Nephron progenitor cell (in vitro differentiated cells): ENCODE measurements at places on chromosomes 6 and 20.

GRCh38 chr20:61185181-61185580, 66.9 kb upstream of the CDH4 start:
- no peak for DNase-seq
- peaks cover 45% of the 10 kb centered on the region for H3K27me3 ChIP-seq
- H3K4me3 ChIP-seq: no peak overlapping the region
- H3K27ac ChIP-seq: no peak overlapping the region

DNA sequence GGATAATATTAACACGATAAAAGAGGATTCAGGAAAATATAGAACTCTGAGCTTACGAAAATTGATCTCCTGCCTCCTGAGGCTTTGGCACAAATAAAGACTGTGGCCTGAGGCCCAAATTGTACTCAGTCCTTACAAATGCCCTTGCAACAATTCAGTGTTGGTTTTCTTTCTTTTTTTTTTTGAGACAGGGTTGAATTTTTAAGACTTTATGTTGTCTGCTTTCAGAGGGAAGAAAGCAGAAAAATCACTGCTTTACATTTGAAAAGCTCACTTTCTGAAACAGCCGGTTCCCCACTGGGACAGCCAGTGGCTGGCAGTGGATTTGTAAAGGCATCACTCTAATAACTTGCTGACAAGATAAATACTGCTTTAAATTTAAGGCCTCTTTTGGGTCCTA, 290.5 kb downstream of the SLC35F1 start:
- H3K4me1 ChIP-seq: no peaks in the 10 kb centered on the region
- H3K36me3 ChIP-seq: no peaks in the 10 kb centered on the region
- no peak overlapping the region for H3K27ac ChIP-seq
- no peak for DNase-seq
- no peaks in the 10 kb centered on the region for H3K27me3 ChIP-seq

DNA sequence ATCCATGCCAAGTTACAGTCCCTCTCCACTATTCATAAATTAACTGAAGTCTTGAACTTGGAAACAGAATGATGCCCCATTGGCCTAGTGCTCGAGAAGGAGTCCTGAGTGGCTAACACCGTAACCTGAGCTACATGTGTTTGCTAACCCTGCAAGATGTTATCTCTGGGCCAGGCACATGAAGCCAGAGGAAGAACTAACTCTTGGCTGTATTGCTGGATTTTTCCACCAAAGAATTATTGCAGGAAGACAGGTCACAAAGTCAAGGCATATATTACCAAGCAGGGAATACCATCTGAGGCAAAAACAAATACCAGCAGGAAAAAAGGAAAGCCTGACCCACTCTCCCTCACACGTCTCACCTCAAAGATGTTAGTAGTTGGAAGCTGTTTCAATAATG, 148.9 kb upstream of the PHACTR1 start:
- peaks cover 13% of the 10 kb centered on the region for H3K4me1 ChIP-seq
- DNase-seq: no peak
- no peaks in the 10 kb centered on the region for H3K27me3 ChIP-seq
- H3K27ac ChIP-seq: peak overlapping the region; percentile 70
- no peak overlapping the region for H3K4me3 ChIP-seq

DNA sequence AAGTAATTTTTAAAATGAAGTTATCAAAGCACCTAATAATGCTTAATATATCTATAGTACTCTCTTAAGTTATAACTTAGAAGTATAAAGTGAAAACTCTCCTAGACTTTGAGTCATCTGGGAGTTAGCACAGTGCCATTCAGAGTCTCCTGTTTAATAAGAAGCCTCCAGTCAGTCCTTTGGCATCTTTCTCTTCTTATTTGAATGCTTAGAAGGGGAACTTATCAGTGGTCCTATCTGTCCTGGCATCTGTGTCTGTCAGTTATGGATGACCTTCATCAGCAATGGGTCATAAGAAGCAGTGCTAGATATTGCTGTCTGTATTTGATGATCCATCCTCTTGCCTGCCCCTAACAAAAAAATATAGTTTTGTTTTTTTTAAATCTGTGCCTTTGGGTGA, 15.2 kb downstream of the TMEM200A start:
- H3K27ac ChIP-seq: no peak overlapping the region
- no peaks in the 10 kb centered on the region for H3K36me3 ChIP-seq
- peaks cover 10% of the 10 kb centered on the region for H3K27me3 ChIP-seq
- no peaks in the 10 kb centered on the region for H3K4me1 ChIP-seq
- no peak for DNase-seq

GRCh38 chr20:11965602-11966001, 47.9 kb downstream of the BTBD3 start:
- H3K27me3 ChIP-seq: peaks cover 5% of the 10 kb centered on the region
- no peak for DNase-seq
- H3K36me3 ChIP-seq: no peaks in the 10 kb centered on the region
- H3K4me1 ChIP-seq: peaks cover 9% of the 10 kb centered on the region
- no peak overlapping the region for H3K27ac ChIP-seq

- H3K4me3 ChIP-seq: peak overlapping the region; percentile 95
- no peaks in the 10 kb centered on the region for H3K36me3 ChIP-seq
- no peak overlapping the region for H3K27ac ChIP-seq
- DNase-seq: no peak
- H3K27me3 ChIP-seq: peaks cover 38% of the 10 kb centered on the region
- peaks cover 25% of the 10 kb centered on the region for H3K4me1 ChIP-seq
Measured at GRCh38 chr6:75748003-75748742, 866 bp upstream of the MYO6 start.

GRCh38 chr6:33164176-33164575, 28.1 kb downstream of the COL11A2 start:
- H3K36me3 ChIP-seq: no peaks in the 10 kb centered on the region
- peaks cover 69% of the 10 kb centered on the region for H3K27me3 ChIP-seq
- no peak overlapping the region for H3K4me3 ChIP-seq

DNA sequence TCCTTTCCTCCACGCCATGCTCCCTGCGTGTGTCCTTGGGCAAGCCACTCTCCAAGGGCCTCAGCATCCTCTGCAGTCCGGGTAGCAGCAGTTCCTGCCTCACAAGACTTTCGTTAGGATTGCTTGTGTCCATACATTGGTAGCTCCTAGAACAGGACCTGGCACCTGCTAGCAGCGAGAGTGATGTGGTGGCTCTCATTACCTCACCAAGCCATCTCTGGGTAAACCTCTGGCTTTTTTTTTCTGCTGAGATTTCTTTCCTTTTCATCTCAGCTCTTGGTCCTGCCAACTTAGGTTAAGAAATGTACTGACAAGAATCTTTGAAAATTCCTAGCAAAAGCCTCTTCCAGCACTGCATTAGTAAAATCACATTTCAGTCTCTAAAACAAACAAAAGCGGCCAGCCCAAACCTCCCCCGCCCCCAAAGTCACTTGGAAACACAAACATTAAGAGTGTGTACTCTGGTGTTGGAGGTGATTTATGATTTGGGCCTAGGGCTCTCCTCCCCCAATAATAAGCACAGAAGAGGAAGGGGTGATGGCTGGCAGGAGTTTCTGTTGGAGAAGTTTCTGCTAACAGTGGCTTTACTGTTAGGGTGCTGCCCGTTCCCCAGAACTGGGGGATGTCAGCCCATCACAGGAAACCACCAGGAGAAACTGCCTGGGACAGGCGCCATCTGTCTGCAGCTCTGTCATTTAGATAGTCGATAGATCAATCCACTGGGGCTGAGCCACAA, 199.2 kb downstream of the CD83 start:
- no peaks in the 10 kb centered on the region for H3K36me3 ChIP-seq
- H3K4me1 ChIP-seq: peaks cover 58% of the 10 kb centered on the region
- peak; percentile 52 for DNase-seq
- peak overlapping the region; percentile 59 for H3K4me3 ChIP-seq
- H3K27ac ChIP-seq: peak overlapping the region; percentile 26
- peaks cover 17% of the 10 kb centered on the region for H3K27me3 ChIP-seq

DNA sequence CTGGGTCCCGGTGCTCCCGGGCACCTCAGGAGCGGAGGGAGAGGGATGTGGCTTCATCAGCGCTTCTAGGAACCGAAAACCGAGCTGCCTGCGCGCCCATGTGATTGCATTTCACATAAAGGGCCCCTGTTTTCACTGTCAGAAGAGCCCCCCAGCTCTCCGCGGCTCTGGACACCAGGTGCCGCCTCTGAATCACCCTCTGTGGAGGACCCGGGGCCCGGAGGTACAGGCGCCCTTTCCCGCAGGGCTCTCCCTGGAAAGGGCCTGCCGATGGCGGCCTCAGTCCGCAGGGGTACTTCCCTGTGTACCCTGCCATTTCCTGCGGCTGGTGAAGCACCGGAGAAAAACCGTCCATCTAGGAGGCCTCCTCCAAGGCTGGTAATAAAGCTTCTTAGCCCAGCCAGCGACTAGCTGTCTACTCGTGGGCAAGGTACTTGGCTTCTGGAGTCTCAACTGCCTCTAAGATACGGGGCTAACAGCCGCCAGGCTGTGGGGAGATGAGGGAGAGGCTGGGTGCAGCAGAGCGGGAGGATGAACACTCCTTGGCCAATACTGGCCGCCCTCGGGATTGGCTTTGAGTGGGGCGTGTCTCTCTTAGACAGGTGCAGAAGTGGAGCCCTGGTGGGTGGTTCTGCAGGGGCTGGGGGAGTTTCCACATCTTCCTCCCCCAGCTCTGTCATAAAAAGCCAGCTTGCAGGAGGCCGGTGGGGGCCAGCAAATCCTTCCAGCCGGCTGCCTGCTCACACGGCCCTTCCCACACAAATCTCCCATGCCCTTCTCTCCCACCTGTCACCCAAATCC, 1.6 kb downstream of the PPP1R16B start:
- H3K27ac ChIP-seq: no peak overlapping the region
- H3K27me3 ChIP-seq: peaks cover 93% of the 10 kb centered on the region
- no peaks in the 10 kb centered on the region for H3K36me3 ChIP-seq
- peak; percentile 35 for DNase-seq

GRCh38 chr20:38692436-38693411, 31.6 kb upstream of the SLC32A1 start:
- H3K27ac ChIP-seq: no peak overlapping the region
- no peaks in the 10 kb centered on the region for H3K4me1 ChIP-seq
- H3K27me3 ChIP-seq: peaks cover 68% of the 10 kb centered on the region
- DNase-seq: peak; percentile 92

GRCh38 chr6:97460394-97461080, 177.5 kb upstream of the MMS22L start:
- H3K36me3 ChIP-seq: no peaks in the 10 kb centered on the region
- H3K27ac ChIP-seq: no peak overlapping the region
- no peak overlapping the region for H3K4me3 ChIP-seq
- DNase-seq: no peak
- H3K27me3 ChIP-seq: peaks cover 4% of the 10 kb centered on the region

GRCh38 chr6:156269751-156270369, 507.3 kb upstream of the ARID1B start:
- no peaks in the 10 kb centered on the region for H3K36me3 ChIP-seq
- peaks cover 6% of the 10 kb centered on the region for H3K27me3 ChIP-seq
- no peaks in the 10 kb centered on the region for H3K4me1 ChIP-seq
- no peak for DNase-seq
- H3K4me3 ChIP-seq: no peak overlapping the region

- peaks cover 58% of the 10 kb centered on the region for H3K4me1 ChIP-seq
- no peaks in the 10 kb centered on the region for H3K27me3 ChIP-seq
- H3K36me3 ChIP-seq: peaks cover 18% of the 10 kb centered on the region
Measured at GRCh38 chr6:139858429-139858828, 484.0 kb upstream of the CITED2 start.

DNA sequence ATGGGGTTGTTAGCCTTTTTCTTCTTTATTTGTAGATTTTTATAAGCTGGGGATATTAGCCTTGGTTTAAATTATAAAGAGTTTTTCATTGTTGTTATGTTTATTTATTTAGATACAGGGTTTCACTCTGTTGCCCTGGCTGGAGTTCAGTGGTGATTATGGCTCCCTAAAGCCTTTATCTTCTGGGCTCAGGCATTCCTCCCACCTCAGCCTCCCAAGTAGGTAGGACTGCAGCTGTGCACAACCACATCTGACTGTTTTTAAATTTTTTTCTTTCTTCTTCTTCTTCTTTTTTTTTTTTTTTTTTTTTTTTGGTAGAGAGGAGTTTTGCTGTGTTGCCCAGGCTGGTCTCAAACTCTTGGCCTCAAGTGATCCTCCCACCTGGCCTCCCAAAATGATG, 80.9 kb downstream of the UBE3D start:
- no peak for DNase-seq
- H3K4me1 ChIP-seq: peaks cover 19% of the 10 kb centered on the region
- peaks cover 6% of the 10 kb centered on the region for H3K36me3 ChIP-seq
- H3K4me3 ChIP-seq: no peak overlapping the region
- no peak overlapping the region for H3K27ac ChIP-seq

- no peaks in the 10 kb centered on the region for H3K36me3 ChIP-seq
- peaks cover 73% of the 10 kb centered on the region for H3K27me3 ChIP-seq
- no peak overlapping the region for H3K27ac ChIP-seq
- DNase-seq: peak; percentile 56
Measured at GRCh38 chr6:43275801-43276576, 22.1 kb upstream of the SLC22A7 start.

- H3K27me3 ChIP-seq: peaks cover 19% of the 10 kb centered on the region
- DNase-seq: no peak
- peaks cover 15% of the 10 kb centered on the region for H3K4me1 ChIP-seq
- H3K27ac ChIP-seq: no peak overlapping the region
- H3K4me3 ChIP-seq: no peak overlapping the region
- H3K36me3 ChIP-seq: no peaks in the 10 kb centered on the region
Measured at GRCh38 chr20:51312480-51312783, 230.1 kb downstream of the NFATC2 start.

DNA sequence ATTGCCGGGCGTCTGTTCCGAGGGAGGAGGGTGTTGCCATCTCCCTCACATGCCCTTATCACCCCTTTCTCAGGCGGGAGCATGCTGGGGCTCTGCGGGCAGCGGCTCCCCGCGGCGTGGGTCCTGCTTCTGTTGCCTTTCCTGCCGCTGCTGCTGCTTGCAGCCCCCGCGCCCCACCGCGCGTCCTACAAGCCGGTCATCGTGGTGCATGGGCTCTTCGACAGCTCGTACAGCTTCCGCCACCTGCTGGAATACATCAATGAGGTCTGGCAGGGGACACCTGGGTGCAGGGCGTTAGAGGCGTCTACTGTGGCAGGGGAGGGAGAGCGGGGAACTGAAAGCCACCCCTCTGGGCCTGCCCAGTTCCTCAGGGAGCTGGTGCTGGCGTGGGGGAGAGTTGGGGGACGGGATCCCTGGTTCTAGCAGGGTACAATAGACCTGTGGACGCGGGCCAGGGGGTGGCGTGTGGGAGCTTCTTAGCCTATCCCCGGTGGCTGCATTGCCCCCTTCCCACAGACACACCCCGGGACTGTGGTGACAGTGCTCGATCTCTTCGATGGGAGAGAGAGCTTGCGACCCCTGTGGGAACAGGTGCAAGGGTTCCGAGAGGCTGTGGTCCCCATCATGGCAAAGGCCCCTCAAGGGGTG, 697 bp downstream of the PPT2 start:
- H3K27ac ChIP-seq: peak overlapping the region; percentile 98
- H3K36me3 ChIP-seq: peaks cover 30% of the 10 kb centered on the region
- peak; percentile 65 for DNase-seq
- peaks cover 56% of the 10 kb centered on the region for H3K4me1 ChIP-seq
